ENCODE measurements at places on chromosomes 16 and 17.

DNA sequence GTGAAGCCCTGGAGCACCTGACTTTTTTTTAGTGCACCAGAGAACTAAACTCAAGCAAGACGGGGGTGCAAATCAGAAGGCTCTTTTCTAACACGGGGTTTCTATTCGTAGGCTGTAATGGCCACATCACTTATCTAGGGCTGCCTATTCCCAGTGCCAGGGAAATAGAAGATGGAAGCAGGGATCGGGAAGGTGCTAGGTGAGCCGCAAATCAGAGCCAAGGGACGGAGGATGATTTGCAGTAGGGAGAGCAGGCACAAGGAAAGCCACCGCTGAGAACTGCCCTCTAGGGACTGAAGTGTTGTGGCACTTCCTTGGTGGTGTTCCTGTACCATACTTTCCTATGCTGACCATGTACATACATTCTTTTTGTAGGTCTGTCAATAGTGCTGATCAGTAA lies 7.8 kb upstream of the SLC46A1 start:
- no peak for DNase-seq

GRCh38 chr16:49023050-49023449 lies 258.6 kb downstream of the CBLN1 start:
- no peak for DNase-seq

- no peak for DNase-seq
These were observed 238.1 kb downstream of the NTN1 start for GRCh38 chr17:9259419-9259818.

DNA sequence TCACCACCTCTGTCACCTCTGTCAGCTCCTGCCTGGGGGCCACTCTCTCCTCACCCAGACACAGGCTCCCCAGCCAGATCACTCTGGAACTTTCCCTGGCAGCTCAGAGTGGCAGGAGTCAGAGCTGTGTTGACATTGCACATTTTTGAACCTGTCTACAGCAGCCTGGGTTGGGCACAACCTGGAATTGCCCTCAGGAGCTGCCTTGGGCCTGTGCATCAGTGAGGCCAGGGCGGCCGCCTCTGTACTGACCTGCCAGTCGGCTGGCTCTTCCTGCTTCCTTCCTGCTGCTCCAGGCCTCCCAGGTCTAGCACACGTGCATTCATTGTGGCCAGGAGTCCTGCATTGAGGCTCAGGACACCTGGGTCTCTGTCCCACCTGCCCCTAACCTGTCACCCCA lies 14.2 kb upstream of the TMEM11 start:
- no peak for DNase-seq

- DNase-seq, result no peak
These were observed 116.6 kb downstream of the XYLT1 start for GRCh38 chr16:17354141-17354601.

DNA sequence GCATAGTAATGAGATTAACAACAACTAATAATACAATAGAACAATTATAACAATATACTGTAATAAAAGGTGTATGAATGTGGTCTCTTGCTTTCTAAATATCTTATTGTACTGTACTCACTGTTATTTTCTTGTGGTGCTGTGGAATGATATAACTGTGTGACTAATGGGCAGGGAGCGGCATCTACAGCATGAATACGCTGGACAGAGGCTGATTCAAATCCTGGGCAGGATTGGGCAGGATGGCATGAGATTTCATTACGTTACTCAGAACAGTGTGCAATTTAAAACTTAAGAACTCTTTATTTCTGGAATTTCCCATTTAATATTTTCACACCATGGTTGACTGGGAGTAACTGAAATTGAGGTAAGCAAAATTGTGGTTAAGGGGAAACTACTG lies 1239.8 kb upstream of the GOT2 start:
- DNase-seq, result no peak
